Psoas muscle (tissue), 8 donors: ENCODE measurements at places on chromosomes 6 and 20. TPM values are rescaled to one million over a fixed set of nuclear protein-coding genes. Genes with fewer than 3 reads are reported as not detected.

DNA sequence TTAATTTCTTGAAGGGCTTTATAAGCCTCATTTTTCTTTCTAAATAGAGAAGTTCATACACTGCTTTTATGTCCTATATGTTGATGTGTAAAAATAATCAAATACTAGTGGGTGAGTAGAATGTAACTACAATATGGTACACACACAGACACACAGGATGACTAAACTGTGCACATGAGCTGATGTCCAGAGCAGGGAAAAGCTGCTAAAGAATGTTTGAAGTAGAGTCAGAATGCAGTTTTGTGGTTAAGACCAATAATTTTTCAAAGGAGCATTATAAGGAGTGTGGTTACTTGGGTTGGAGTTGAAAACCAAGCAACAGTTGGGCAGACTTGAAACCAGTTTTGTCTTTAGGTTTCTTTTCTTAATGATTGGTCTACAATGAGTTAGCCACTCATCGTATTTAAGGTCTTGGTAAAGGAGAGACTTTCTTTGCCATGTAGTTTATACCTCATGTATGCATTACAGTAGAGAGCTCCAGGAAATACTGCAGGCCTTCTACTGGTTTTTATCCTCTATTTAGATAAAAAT, 196.6 kb downstream of the ESR1 start:
- DNase-seq: no peak

GRCh38 chr6:157314705-157315321, 8.5 kb downstream of the TMEM242 start:
- no peak for DNase-seq

DNA sequence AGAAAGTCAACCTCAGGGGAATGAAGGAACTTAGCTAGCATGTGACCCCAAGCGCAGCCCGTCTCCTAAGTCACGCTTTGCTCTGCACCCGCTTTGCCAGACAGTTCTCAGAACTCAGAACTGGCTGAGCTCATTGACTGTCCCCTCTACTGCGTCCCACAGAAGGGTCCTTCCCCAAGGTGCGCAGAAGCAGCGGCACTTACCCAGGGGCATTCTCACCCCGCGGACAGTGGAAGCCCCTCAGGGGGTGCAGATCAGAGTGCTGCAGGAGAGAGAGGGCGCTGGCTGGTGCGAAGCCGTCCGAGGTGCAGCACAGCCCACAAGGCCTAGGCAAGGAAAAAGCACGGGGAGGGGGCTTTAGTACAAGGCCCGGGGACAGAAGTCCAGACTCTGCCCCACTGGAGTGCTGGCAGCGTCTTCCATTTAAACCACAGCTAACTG, 807 bp downstream of the SNHG17 start:
- no peak for DNase-seq

GRCh38 chr20:63898882-63899558, 4.1 kb downstream of the DNAJC5 start:
- no peak for DNase-seq

DNA sequence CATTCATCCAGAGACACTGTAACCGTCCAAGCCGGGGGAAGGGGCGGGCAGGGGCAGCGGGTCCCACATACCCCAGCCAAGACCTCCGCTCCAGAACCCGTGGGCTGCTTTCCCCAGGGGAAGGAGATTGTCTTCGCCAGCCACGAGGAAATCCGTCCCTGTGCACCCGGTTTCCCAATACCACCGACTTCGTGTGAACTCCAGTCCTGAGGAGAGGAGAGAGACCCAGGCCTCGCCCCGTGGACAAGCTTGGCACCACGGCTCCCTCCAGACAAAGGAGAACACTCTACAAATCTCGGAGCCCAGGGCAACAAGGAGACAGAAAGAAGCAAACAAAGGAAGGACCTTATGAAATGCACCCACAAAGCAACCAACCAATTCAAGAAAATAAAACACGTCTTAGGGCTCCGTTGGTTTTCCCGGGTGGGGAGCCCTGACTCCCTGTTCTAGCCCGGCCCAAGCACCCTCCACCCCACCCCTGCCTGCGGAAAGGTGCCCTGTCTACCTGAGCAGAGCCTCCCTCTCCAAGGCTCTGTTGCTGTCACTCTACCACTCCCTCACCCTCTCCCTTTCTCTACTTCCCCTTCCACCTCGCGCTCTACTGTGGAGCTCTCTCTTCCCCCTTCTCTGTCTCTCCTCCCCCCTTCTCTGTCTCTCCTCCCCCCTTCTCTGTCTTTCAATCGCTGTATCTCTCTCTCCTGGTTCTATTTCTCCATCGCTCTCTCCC, 1382.8 kb upstream of the DEFB115 start:
- DNase-seq: no peak

DNA sequence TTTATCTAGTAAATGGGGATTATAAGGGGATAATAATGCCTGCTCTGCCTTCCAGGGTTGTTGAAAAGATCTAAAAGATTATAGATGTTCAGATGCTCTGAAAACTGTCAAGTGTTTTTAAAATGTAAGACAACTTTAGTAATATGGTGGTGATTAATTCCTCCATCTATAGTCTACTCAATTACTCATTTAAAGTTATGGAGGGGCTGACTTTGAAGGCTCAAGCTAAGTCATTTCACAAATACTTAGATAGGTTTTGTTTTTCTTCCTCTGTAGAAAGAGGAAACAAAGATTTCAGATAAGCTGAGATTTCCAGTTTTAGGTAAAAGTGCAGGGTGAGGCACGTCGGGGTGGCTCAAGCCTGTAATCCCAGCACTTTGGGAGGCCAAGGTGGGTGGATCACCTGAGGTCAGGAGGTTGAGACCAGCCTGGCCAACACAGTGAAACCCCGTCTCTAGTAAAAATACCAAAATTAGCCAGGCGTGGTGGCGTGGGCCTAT, 50.5 kb upstream of the PIM1 start:
- DNase-seq: no peak

DNA sequence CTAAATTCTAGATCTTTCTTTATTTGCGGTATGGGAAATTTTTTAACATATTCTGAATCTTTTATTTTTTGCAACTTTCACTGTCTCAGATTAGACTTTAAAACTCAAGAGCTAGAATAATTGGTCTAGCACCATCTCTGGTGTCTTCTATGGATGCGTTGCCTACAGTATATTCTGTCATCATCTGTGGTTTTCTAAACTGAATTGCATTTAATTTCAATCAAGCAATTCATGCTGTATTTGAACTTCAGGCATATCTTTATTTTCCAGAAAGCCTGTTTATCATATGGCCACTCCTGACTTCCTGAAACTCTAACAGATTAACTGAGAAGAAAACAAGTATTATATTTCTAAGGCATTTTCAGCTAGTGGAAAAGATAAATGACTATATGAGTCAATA, 281.6 kb downstream of the PLCB1 start:
- DNase-seq: no peak

- no peak for DNase-seq
Observed at GRCh38 chr6:159062976-159063375, 18.2 kb upstream of the TAGAP start.

Gene OR2J3
- not detected for polyA plus RNA-seq

GRCh38 chr6:115618256-115618655, 442.4 kb downstream of the FRK start:
- DNase-seq: no peak

DNA sequence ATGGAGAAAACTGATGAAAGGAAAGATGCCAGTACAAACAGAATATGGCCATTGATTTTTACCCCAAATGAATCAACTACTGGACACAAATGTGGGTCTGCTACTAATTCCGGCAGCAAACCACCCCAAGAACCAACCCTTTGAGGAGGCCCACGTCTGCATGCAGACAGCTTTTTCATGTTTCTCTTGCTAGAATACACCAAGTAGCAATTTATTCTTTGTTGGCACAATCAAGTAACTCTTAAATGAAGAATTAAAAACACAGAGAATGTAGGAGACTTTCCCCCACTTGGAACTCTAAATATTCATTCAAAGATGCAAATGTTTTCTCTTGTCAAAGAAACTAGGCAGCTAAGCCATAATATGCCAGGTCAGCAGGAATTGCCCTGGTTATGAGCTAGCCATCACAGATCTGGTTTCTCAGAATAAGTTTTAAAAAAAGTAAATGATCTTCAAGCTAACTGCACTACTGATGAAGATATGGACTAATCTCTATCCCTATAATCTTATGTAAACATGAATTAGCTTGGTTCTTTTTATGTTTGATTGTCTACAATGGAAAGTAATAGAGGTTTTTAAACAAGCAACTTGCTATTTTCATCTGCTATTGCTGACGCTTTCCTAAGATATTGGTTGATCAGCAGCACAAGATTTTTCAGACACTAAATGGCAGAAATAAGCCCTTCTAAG, 163.1 kb upstream of the THEMIS start:
- no peak for DNase-seq

Gene TRIM15
- not detected for polyA plus RNA-seq

GRCh38 chr6:47349931-47350330, 40.2 kb upstream of the TNFRSF21 start:
- DNase-seq: no peak

DNA sequence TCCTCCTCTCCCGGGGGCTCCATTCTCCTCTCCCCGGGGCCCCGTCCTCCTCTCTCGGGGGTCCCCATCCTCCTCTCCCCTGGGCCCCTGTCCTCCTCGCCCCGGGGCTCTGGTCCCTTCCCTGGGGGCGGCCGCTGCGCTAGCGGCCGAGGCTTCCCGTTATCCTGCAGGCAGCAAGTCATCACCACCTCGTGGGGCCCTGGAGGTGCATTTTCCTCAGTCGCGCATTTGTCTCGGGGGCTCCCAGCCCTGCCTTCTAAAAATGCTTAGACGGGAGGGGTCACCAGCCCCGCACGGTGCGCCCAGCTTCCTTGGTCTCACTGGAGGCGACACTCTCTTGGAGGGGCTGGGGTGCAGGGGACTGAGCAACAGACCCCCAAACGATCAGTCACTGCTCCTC, 216.5 kb downstream of the QKI start:
- DNase-seq: no peak

DNA sequence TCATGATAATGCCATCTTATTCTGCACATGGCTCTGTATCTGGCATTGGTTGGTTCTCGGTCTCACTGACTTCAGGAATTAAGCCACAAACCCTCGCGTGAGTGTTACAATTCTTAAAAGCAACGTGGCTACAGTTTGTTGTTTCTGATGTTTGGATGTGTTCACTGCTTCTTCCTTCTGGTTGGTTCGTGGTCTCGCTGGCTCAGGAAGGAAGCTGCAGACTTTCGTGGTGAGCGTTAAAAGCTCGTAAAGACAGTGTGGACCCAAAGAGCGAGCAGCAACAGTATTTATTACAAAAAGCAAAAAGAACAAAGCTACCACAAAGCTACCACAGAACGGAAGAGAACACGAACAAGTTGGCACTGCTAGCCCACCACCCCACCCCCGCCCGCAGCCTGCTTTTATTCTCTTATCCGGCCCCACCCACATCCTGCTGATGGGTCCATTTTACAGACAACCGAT, 51.1 kb downstream of the MYLIP start:
- DNase-seq: no peak

DNA sequence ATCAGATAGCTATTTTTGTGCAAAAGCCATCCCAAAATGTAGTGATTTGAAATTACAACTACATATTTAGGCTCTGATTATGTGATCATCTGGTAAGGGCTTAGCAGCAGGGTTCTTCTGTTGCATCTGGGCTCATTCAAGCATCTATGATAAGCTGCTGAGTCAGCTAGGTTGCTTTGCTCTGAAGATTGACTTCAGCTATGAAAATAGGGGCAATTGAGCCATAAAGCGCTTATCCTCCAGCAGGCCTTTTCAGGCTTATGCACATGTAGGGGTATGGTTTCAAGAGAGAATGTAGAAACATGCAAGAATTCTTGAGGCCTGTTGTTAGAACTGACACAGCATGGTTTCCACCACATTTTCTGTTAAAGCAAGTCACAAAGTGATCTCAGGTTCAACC, 114.1 kb downstream of the PLCB1 start:
- DNase-seq: no peak

DNA sequence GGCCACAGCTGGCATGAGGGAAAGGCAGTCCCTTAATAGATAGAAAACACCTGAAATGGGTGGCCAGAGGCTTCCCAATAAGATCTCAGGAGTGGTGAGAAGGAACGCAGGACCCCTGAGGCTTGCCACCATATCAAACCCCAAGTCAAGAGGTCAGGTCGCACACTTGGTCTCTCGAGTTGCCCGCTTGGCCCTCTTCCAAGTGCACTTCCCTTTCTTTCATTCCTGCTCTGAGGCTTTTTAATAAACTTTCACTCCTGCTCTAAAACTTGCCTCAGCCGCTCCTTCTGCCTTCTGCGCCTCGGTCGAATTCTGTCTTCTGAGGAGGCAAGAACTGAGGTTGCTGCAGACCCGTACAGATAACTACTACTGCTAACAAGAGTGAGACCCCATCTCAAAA, 64.2 kb downstream of the SLC2A10 start:
- no peak for DNase-seq

GRCh38 chr6:167706313-167707109, 120.2 kb upstream of the AFDN start:
- no peak for DNase-seq

DNA sequence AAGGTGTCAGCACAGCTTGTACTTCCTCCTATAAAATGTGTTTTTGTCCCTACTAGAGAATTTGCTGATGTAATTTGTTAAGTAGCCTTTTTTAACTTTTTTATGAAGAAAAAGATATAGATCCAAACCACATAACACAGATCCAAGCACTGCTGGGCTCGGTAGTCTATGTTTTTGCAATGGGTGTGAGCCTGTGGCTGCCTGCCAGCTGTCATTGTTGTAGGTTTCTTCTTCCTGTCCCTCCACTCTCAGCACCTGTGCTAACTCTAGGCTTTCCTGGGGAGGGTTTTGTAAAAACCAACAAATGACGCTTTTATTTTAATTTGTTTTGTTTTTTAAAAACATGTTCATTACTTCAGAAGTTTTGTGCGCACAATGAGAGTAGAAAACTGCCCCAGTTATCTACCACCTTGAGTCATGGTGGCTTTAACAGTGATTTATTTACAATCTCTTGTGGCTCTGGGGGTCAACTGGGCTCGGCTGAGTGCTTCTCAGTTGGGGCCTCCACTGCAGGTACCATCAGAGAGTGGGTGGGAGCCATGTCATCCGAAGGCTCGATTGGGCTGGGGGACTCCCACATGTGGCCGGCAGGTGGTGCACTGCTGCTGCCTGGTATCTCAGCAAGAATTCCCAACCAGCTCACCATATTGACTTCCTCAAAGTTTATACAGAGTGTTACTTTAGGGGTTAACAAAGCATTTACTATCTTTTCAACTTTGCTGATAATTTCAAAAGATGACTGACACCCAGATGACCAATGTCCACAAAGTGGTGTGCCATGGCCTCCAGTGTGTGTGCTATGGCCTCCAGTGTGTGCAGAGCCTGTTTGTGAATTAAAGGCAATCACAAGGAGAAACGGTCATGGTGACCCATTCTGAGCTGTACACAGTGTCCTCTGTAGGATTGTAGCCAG, 3.0 kb upstream of the CCR6 start:
- DNase-seq: no peak

- DNase-seq: no peak
Observed at GRCh38 chr6:18016698-18017097, 29.3 kb upstream of the KIF13A start.

Gene OPRM1
- not detected for polyA plus RNA-seq

Gene NAPB
- 12.3 TPM for polyA plus RNA-seq

GRCh38 chr6:108074057-108074358, 533 bp downstream of the OSTM1 start:
- DNase-seq: no peak
